ENCODE measurements at places on chromosomes 7 and 10.
A peak's percentile ranks its signal among the peaks of the same experiment; 100 is the strongest.

DNA sequence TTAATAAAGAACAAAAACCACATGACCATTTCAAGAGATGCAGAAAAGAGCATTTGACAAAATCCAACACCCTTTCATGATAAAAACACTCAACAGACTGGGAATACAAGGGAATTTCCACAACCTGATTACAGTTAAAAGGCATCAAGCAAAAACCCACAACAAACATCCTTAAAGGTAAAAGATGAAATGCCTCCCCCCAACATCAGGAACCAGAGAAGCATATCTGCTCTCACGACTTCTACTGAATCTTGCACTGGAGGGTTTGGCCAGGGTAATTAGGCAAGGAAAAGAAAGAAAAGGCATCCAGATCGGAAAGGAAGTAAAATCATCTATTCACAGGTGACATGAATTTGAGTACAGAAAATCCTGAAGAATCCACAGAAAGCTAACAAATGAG, 59.5 kb upstream of the SFMBT2 start:
- no peak for DNase-seq

GRCh38 chr7:71509381-71509780, 377.4 kb downstream of the GALNT17 start:
- DNase-seq: no peak

GRCh38 chr7:142698429-142698828, 50.8 kb upstream of the PRSS1 start:
- DNase-seq: no peak

DNA sequence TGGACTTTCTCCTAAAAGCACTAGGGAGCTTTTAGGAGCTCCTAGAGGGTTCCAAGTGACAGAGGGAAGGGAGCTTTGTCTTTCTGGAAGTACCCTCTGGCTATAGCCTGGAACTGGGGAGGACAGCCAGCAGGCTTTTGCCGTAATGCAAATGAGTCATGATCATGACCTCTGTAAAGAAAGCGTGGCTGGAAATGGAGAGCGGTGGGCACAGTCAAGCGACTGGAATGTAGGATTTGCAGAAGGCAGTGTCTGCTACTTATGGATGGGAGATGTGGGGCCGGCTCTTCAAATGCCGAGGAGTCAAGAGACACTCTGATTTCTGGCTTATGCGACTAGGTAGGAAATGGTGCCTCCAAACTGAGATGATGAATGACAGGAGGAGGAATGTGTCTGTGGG, 34.6 kb upstream of the PLPP4 start:
- no peak for DNase-seq

GRCh38 chr7:17326378-17326777, 27.9 kb downstream of the AHR start:
- no peak for DNase-seq

DNA sequence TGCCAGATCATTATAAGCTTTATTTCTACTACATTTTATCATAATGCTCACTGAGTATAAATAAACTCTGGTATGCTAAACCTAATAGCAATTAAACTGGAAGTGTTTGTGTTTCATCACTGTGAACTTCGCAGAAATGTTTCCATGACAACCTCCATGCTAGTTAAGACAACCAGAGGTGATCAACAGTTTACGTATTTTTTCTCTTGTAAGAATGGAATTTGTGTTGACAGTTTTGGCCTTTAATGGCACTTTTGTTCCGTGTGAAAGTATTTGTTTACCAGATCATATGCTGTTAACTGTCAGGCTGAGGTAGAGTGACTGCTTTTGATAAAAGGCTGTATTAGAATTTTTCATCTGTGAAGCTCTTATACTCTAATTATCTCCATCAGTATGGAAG, 212.1 kb upstream of the PPP1R3A start:
- DNase-seq: no peak

- DNase-seq: no peak
Observed at GRCh38 chr10:35035606-35036005, 54.5 kb downstream of the CUL2 start.

DNA sequence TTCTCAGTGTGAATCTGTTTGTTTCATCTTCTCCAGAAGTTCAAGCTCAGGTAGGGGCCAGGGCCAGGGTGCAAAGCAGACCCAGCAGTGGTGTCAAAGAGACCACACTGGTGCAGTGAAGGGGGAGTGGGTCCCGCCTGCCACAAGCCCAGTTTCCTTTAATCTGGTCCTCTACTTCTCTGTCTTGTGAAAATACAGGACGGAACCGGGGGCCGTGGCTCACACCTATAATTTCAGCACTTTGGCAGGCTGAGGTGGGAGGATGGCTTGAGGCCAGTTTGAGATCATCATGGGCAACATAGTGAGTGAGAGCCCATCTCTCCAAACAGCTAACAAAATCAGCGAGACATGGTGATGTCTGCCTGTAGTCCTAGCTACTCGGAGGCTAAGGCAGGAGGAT, 109.0 kb downstream of the SLIT1 start:
- no peak for DNase-seq

- no peak for DNase-seq
Observed at GRCh38 chr10:75910032-75910431, 478.6 kb downstream of the LRMDA start.

- DNase-seq: peak; percentile 82
Observed at GRCh38 chr7:157339777-157340677, 3.2 kb downstream of the DNAJB6 start.

DNA sequence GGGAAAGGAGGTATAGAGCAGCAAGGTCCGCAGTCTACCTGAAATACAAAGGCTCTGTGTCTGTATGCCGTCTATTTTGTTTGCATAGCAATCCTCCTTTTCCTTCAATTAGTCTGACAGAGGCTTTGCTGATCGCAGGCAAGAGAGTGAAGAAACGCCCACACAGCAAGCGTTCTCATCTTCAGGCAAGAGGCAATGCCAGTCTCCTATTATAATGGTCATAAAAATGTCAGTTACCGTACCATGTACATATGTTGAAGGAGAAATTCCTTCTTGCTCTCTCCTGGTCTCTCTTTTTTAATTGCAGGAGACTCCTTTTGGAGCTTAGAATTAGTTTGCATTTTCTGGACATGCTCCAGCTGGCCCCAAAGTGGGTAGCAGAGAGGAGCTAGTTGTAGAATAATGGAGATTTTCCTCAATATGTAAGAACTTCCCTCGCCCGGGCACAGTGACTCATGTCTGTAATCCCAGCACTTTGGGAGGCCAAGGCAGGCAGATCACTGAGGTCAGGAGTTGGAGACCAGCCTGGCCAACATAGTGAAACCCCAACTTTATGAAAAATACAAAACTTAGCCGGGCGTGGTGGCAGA, 139.5 kb downstream of the PFKFB3 start:
- DNase-seq: no peak

Measured in CD4-positive, alpha-beta T cell treated with Interleukin-4 for 1 hour (primary cell).